ENCODE measurements at places on chromosomes 16 and 17.
A peak's percentile ranks its signal among the peaks of the same experiment; 100 is the strongest.

DNA sequence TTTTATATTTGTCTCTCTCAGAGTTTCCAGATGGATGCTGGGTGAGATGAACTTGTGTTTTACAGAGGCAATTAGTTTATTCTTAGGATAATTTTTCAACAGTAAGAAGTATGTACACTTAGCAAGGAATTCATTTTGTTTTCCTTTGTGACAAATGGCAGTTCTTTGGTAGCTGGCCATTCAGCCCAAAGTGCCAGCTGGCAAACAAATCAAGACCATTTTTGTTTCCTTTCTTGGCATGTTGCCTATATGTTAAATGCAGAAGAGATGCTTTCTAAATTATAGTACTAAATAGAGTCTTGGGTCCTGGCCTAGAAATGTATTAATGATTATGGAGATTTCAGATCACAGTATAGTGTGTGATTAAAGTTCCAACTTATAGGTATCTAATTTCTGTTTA, 337.1 kb downstream of the CNTNAP4 start:
- no peak for DNase-seq

DNA sequence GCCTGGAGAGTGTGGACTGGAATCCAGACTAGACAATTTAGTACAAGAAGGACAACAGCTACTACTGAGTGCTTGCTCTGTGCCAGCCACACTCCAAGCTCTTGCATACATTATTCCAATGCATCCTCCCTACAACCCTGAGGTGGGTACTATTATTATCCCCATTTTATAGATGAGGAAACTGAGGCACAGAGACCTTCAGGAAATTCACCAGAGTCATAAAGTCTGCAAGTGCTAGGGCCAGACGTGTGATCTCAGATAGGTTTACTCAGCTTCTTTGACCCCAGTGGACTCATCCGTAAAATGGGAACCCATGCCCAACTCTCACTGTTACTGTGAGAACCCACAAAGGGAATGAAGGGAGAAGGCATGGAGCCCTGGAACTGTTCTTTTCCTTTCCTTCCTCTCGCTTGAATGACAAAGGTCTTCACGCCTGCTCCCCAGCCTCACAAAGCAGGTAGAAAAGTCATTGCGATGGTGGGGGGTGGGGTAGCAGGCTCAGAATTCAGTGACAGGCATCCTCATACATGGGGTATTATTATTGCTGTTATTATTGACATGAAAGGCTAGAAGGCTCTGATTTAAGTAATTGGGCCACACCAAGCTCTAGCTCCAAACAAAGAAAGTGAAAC, 160.0 kb downstream of the ZNF423 start:
- no peak for DNase-seq

GRCh38 chr17:51443646-51444045, 183.3 kb downstream of the UTP18 start:
- DNase-seq: no peak

GRCh38 chr17:20086416-20087076, 77.4 kb downstream of the SPECC1 start:
- DNase-seq: no peak

DNA sequence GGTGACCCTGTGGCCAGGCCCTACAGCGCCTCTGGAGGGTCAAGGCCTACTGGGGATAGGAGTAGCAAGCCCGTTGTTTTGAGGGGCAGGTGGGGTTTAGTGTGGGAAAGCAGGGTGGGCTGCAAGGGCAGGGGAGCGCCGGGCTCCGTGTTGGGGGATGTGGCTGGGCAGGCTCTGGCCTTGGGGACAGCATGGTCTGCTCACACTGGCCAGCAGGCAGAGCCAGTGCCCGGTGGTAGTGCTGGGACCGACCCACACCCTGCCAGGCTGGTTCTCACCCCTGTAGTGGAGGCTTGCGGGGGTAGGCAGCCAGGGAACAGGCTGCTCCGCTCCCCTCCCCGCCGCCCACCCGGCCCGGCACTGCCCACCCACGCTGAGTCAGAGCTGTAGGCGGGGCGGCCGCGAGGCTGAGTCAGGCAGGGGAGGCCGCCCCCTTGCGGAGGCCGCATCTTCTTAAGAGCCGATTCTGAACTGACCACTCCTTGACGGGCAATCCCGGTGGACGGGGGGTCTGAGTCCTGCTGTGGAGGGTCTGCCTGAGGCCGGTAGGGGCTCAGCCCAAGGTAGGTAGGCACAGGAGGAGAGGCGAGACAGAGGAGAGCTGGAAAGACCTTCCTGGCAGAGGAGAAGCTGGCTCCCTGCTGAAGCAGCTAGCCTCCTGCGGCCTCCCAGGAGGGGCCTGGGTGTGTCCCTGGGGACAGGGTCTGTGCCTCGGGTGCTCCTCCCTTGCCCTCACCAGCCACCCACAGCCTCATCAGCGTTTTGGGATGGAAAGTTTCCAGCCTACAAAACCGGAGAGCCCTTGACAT, 62.4 kb downstream of the BAIAP2 start:
- peak; percentile 76 for DNase-seq

- DNase-seq: peak; percentile 30
Measured at GRCh38 chr16:50664270-50664669, 16.8 kb downstream of the SNX20 start.

GRCh38 chr17:3556916-3557767, 470 bp downstream of the TRPV3 start:
- no peak for DNase-seq

DNA sequence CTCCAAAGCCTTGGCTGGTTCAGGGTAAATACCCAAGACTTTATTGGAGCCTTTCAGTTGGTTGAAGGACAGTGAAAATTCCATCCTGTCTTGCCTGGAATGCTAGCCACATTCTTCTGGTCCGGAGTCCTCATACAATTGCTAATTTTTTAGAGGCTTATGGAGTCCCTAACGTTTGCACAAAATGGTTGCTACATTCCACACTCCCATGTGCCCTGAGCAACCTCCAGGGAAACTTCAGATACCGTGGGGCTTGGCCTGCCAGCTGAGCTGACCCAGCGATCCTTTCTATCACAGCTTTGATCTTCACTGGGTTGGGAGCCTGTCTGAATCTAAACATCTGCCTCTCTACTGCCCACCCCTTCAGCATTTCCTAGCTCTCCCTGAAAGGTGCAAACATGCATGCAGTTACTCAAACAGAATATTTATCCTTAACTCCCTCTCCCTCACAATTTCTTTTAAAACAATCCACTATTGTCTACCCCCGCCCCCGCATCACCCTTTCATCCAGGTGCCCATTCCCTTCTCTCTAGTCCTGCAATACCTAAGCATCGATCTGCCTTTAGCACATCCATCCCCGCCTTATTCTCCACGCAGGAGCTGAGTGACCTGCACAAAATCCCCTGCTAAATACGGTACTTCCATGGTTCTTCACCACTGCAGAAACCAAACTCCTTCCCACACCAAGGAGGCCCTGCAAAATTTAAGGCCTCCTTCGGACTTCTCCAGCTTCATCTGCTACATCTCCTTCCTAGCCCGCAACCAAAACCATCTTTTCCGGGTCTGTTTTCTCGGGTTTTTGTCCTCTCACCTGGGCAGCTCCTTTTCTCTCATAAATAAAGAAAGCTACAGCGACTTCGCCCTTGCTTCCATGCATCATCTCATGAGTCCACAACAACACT, 810 bp upstream of the GAN start:
- no peak for DNase-seq

GRCh38 chr17:18261146-18261515, 669 bp downstream of the MIEF2 start:
- DNase-seq: no peak

DNA sequence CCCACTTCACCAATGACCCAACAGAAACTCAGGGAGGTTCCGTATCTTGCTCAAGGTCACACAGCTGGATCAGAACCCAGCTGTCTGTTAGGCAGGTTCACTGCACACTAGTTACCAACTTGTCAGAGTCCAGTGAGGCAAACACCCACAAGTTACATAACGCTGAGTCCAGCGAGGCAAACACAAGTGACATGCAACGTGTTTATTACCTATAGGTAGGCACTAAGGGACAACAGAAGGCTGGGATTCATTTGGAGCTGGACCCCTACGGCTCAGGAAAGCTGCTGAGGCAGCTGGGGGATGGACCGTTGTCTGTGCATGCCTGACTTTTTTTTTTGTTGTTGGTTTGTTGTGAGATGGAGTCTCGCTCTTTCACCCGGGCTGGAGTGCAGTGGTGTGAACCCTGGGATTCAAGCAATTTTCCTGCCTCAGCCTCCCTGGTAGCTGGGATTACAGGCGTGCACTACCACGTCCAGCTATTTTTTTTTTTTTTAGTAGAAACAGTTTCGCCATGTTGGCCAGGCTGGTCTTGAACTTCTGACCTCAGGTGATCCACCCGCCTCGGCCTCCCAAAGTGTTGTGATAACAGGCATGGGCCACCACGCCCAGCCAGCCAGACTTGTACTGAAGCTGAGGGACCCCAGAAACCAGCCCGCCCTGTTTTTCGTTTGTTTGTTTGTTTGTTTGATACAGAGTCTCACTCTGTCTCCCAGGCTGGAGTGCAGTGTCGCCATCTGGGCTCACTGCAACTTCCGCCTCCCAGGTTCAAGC, 1.9 kb upstream of the RSAD1 start:
- no peak for DNase-seq

- no peak for DNase-seq
Measured at GRCh38 chr16:65181071-65181561, 59.3 kb upstream of the CDH11 start.

DNA sequence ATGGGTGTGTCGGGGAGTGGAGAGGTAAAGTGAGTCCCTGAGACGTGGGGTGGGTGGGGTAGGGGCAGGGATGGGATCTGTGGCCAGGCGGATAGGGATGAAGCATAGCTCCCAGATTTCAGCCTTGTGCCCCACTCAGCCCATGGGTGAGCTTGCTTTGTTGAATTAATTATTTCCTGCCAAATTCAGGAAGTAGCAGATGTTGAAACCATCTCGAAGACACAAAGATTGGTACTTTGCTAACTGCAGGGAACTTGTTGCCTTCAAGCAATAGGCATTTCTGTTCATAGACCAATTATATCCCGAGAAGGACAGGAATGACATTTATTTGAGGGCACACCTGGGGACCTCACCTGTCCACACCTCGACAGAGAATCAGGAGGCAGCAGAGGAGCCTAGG, 11.0 kb upstream of the C16orf74 start:
- DNase-seq: no peak

DNA sequence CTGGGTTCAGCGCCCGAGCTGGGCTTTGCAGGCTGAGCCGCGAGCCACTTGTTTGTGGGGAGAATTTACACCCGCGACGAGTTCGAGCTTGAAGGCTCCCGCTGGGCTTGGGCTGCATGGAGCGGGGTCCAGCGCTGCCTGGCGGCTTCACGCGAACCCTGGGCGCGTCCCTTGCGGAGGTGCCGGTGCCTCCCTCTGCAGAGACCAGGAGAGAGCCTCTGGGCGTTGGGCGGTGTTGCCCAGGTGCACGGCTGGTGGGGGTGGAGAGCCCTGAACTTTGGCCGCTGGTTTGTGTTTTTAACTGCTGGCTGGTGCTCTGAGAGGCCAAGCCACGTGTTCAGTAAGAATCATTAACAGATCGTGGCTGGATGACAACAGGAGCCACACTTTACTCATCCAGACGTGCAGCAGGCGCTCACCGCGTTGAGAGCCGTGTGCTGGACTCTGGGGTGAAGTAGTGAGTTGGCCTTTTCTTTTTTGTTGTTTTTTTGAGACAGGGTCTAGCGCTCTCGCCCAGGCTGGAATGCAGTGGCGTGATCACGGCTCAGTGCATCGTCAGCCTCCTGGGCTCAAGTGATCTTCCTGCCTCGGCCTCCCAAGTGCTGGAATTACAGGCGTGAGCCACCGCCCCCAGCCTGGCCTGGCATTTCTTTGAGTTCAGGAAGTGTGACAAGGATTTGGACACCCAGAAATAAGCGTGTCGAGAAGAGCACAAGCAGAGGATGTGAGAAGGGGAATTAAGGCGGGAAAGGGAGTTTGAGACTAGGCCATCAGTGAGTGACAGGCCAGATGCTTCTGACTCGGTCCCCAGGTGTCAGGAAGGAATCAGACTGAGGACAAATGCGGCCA, 827 bp downstream of the CDK10 start:
- peak; percentile 60 for DNase-seq

DNA sequence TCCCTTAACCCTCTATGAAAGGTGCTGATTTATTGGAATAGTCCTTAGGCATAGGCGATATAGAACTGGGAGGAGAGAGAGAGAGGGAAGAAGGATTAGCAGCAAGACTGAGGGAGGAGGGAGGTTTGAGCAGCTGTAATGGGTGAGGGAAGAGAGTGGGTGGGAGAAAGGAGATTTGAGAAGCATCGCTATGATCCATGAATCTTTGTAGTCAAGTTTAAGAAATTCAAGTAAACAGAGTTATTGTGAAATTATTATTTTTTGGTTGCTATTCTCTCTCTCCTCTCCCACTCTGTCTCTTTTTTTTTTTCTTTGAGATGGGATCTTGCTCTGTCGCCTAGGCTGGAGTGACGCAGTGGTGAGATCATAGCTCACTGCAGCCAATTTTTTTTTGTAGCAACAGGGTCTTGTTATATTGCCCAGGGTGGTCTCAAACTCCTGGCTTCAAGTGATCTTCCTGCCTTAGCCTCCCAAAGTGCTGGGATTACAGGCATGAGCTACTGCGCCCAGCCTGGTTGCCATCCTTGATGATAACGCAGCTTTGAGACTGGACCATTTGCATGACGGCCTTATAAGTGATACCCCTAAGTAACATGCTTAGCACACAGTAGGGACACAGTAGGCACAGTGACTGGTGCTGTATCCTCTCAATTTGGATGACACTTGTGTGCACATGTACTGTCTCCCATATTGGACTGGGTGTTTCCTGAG, 21.0 kb upstream of the TNS4 start:
- DNase-seq: no peak

GRCh38 chr17:19372011-19372370, 6.3 kb upstream of the MAPK7 start:
- DNase-seq: no peak
